ENCODE measurements at places on chromosomes 2 and 18.

DNA sequence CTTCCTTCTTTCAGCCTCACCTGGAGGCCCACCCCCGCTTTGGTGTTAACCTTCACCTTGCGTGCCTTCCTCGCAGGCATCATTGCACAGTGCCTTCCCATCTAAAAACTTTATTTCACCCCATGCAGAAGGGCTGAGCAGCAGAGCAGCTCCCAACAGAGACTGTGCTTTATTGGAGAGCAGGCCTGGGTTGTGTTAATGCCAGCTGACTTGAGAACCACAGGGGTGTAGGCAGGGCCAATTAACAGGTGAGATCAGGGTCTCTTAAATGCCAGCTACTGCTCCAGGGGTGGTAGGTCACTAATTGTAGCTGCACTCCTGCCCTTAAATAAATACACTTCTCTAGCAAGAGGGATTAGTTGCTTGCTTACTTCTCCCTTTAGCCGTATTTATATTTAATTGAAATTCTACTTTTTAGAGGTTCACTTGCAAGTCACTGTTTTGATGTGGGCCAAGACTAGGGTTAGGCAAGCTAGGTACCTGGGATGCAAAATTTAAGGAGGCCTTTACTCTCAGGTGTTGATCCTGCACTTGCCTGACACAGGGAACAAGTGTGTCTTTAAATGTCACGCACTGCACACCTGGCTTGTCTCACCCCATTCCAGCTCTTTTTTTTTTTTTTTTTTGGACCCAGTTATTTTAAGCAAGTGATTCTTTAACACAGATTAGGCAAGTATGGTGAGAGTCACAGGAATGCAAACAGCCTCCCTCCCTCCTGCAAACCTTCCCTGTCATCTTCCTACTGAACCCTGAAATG lies 54.5 kb downstream of the LYPD1 start:
- DNase-seq: no peak

GRCh38 chr2:233972941-233973575 lies 55.9 kb downstream of the TRPM8 start:
- DNase-seq: no peak

DNA sequence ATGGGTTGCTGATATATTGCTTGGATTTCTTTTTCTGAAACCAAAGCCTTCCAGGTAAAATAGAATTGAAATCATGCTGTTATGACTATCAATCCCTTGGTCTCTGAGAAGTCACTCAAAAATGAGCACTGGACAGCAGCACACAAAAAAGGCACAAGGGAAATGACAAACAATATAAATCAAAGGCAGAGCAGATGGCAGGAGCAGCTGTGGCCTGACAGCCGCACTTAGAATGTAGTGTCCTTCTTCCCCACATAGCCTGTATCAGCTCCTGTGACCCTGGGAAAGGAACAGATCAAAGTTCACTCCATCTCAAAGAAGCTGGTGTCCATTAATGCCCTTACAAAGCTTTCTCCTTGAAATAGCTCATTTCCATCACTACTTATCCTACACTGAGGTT lies 326.7 kb downstream of the SUCLG1 start:
- DNase-seq: no peak

DNA sequence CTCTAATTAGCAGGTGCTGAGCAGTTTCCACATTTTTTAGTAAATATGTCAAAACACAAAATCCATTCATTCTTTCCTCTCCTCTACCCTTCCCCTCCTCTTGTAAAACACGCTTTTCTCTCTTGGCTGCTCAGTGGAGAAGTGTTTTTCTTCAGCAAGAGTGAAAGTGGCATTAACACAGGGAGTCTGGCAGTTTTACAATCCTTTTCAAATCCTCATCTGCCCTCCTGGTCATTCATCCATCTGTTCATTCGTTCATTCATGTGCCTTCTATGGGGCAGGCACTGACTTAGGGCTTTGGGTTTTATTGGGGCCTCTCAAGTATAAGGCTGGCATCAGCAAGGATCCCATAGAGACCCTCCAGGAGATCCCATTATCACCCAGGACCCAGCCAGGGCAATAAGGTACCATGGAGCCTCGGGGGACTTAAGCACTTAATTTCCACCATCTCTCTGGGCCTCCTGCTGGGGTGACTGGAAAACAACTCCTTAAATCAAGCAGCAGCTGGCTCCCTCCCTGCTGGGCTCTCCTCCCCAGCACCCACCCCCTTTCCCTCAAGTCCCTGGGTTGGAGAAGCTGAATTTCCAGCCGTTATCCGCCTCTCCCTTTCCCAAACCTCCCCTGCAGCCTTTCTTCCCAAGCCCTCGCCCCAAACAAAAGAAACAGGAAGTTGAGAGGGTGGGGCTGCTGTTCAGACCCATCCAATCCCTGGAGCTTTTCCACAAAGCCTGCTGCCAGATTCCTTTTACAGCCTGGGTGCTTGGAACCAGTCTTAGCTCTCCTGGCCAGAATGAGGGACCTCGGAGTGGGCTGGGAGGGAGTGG lies 32.6 kb downstream of the MARCHF4 start:
- DNase-seq: peak; percentile 71

DNA sequence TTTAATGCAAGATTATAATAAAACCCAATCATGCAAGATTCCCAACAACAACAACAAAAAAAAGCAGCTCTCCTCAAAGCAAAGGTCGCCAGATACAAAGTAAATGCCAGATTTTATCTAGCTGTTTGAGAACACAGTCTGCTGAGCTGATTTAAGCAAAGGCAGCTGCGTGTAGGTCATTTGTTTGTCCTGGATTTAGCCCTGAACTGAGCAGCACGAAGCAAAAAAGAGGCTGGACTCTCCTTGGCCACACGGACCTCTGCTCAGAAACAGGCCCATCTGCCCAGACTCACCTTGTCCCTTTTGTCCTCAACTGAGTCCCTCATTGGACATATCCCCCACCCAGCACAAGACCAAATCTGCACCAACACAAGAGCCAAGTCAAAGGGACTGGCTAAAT lies 91.5 kb downstream of the PID1 start:
- DNase-seq: no peak

GRCh38 chr2:193382583-193382982 lies 1187.8 kb upstream of the TMEFF2 start:
- DNase-seq: no peak

GRCh38 chr2:7860693-7861092 lies 821.2 kb upstream of the ID2 start:
- no peak for DNase-seq

GRCh38 chr18:26657631-26658581 lies 109.6 kb upstream of the KCTD1 start:
- no peak for DNase-seq

GRCh38 chr2:208698114-208698513 lies 291.5 kb downstream of the PTH2R start:
- no peak for DNase-seq

GRCh38 chr2:172436889-172437288 lies 9.5 kb downstream of the ITGA6 start:
- DNase-seq: no peak

DNA sequence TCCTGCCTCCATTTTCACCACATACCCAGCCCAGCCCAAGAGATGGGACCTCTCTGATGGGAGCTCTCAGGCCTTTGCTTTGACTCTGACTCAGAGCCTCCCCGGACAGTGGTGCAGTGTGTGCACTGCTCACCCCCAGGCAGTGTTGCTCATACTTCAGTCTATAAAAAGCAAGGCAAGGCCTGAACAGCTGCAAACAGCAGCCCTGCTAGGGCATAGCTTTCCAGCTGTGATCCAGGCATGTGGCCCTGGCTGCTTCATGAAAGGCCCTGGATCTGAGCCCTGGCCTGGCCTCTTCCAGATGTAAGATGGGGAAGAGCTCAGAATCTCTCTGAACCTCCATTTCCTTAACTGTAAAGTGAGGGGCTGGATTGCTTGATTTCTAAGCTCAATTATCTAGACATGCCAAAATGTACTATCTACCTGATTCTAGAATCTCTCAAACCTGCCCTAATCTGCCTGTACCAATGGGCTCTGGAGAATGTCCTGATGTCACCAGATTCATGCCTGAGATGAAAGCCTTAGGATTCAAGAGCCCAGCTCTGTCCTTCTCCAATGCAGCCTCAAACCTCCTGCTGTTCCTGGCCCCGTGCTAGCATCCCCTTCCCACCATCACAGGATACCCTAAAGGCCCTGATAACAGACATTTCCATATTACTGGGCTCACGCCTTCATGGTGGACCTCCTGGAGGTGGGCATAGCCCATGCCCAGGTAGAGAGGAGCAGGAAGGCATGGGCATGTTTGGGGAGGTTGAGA lies 206.9 kb downstream of the ARL4C start:
- DNase-seq: peak; percentile 87
